ENCODE measurements at places on chromosomes 2 and 18.

DNA sequence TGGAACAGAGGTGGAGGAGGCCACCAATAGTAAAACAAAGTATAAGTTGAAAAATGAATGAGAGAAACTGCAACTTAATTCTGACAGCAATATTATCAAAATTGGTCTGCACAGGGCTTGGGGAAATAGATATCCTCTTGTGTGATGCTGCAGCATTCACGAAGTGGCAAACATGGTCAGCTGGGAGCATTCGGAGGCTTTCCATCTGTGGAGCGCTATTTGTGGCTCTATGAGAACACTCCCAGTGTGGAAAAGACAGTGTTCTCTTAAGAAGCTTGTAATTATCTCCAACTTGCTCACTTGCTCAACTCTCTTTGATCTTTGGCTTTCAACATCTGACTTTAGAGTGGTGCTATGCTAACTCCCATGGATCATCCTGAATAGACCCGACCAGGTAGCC, 3.1 kb upstream of the FLACC1 start:
- DNase-seq, result no peak

GRCh38 chr2:219991116-219991515, 363.7 kb downstream of the SLC4A3 start:
- no peak for DNase-seq

GRCh38 chr2:178265851-178266250, 71.5 kb downstream of the OSBPL6 start:
- no peak for DNase-seq

DNA sequence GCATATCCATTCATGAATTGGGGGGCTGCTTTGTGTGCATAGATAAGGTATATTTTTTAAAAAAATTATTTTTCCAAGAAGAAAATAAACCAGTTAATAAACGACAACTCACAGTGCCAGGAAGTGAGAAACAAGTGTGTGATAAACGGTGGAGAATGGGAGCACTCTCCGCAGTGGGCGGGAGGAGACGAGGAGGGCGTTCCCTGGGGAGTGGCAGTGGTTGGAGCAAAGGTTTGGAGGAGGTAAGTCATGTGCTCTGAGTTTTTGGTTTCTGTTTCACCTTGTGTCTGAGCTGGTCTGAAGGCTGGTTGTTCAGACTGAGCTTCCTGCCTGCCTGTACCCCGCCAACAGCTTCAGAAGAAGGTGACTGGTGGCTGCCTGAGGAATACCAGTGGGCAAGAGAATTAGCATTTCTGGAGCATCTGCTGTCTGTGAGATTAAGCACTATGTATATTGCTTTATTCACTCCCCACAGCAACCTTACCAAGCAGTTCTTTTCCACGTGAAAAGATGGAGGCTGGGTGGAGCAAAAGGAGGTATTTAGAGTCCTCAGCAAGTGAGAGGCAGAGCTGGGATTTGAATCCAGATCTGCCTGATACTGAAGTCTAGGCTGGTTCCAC, 27.0 kb upstream of the CASP8 start:
- peak; percentile 98 for DNase-seq

DNA sequence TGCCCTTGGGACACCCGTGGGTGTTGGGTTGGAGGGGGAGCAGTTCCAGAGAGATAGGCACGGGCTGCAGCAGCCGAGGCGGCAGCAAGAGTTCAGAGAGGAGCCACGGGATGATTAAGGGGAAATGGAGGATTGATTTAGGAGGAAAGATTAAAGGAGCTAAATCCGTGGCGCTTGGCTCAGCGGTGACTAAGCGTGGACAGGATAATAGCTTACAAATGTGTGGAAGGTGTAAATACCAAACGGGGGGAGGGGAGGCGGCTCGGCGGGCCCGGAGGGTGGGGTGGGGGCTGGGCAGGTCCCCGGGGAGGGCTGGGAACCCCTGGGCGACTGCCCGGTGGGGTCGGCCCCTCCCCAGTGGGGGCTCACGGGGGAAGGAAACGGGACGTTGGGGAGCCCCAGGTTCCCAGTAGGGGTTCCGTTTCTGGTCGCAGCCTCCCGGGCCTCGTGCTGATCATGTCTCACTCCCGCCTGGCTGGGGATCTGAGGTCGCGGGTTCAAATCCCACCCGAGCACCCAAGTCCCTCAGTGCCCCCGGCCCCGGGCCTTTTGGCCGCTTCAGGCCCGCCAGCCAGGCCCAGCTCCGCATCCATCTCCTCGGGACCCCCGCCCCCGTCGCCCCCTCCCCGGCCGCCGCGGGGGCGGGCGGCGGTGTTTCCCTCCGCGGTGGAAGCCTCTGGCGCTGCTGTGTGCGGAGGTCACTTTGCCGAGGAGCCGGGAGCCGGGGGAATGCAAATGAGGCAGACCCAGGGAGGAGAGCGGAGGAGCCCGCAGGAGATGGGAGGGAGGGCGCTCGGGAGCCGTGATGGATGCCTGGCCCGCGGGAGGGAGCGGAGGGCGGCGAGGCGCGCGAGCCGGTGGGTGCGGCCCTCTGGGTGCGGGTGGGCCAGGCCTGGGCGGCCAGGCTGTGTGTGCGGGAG, 8.1 kb downstream of the ASIC4 start:
- DNase-seq, result peak; percentile 50

DNA sequence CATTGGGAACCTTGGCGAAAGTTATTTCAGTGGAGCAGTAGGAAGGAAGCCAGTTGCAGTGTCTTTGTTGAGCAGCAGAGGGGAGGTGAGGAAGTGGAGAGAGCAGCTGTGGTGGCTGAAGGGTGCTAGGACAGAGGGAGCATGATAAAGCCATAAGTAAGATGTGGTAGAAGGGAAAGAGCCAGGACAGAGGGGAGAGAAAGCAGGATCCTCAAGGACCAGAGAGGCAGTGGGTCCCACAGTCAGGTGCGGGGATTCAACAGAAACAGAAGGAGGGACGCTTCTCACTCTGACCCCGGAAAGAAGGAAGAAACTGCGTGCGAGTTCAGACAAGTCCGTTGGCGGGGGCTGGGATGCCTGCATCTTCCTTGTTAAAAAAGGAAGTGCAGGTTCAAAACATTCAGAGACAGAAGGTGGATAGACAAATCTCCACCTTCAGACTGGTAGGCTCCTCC, at the start of gene CXCR2:
Gene CXCR2 (plus strand): TSS at position 403 of the 455 bp plus-strand sequence. CDS start 8,774 bp downstream, outside the sequence.
- peak; percentile 61 for DNase-seq

DNA sequence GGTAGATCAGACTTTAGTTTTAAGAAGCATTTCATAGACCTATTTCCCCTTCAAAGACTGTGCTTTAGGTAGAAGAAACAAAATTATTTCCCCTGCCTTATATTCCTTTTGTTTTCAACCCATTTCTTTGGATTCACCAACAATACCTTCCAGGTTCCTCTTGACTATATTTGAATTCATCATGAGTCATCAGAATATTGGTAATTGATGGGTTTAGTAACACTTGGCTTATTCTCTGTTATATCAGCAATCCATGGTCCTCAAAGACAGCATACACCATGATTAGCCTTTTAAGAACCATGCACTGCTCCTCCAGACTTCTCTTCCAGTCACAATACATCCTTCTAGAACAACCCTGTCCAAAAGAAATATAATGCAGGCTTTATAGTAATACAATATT, 83.0 kb upstream of the NOSTRIN start:
- no peak for DNase-seq

DNA sequence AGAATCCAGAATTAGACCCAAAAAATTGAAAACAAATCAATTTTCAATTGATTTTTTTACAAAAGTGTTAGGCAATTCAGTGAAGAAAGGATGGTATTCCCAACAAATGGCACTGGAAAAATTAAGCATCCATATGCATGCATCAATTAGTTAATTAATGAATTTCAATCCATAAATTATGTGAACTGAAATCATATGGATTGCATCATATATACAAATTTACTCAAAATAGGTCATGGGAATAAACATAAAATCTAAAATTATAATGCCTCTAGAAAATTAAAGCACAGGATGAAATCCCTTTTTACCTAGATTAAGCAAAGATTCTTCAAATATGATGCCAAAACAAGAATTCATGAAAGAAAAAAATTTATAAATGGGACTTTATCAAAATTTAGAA, 213.9 kb upstream of the KLHL29 start:
- DNase-seq, result no peak

- DNase-seq, result peak; percentile 43
These were observed 33.1 kb upstream of the REG3G start for GRCh38 chr2:78992451-78992806.

- peak; percentile 22 for DNase-seq
These were observed 43.7 kb downstream of the MEX3C start for GRCh38 chr18:51153659-51154371.

GRCh38 chr18:26046419-26047077, 43.9 kb downstream of the SS18 start:
- DNase-seq, result no peak

DNA sequence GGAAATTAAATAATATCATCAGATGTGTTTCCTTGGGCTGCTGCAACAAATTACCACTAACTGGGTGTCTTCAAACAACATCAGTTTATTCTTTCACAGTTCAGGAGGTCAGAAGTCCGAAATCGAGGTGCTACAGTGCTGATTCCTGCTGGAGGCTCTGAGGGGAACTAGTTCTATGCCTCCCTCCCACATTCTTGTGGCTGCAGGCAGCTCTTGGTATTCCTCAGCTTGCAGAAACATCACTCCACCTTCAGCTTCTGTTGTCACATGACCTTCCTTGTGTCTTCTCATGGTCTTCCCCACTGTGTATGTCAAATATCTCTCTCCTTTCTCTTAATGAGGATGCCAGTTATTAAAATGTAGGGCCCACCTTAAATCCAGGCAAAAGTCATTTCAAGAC, 29.3 kb upstream of the DCC start:
- DNase-seq, result no peak

DNA sequence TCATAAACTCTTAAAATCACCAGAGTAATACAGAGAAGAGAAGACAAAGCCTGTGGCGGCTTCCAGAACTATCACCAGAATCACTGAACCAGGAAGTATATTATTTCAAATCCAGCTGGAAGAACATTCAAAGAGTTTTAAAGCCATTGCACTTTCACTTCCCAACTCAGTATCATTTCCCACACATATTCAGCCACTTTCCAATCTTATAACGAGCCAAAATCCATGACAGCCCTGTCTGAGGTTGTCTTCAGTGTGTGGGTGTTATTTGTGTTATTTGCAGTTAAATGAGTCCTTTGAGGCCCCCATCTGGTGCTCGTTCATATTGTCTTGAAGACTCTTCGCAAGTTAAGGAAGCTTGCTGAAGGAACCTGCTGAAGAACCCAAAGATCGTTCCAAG, 559.9 kb downstream of the TSN start:
- DNase-seq, result peak; percentile 4

DNA sequence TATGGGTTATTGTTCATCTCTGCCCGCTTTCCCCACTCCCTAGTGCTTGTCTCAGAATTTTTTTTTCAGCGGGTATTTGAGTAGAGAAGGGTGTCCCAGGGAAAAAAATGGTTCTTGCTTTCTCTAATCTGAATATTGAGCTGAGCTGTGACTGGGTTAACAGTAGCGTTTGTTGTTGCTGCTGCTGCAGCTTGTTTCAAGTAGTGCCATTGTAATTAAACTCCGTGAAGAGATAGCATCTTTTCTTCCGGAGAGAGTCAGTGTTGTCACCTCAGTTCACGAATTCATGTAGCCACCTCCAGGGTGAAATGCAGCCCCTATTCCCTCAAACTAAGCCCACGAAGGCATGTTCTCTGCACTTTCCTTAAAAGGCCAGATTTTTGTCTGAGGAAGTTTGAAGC, 1.5 kb upstream of the AAK1 start:
- DNase-seq, result peak; percentile 66

- no peak for DNase-seq
These were observed 294.2 kb downstream of the DYSF start for GRCh38 chr2:71747559-71747958.

DNA sequence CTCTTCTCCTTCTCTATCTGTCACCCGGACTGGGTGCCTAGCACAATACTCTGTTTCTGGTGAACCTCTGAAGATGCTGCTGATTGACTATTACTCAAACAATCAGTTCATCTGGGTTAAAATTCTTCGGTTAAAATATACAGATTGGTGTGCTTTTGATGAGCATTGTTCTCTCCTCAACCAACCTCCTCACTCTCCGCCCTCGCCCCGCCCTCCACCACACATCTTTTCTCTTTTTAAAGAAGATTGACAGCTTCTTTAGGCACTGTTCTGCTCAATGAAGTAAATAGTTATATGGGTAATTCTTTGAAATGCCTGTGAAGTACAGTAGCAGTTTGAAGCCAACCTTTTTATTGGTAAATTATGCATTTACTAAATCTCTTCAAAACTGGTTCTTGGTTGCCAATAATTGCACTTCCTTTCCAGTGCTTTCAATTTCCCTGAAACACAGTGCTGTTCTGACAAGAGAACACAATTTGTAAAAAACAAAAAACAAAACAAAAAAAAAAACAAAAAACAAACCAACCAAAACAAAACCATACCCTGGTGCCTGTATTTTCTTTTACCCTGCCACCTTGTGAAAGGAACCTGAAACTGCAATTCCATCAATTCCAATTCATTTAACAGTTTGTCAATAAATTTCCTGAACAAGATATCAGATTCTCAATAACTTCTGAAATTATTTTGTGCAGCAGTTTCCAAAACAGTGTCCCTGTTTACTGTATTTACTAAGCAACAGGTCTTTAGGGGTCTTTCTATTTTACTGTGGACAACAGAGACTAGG, 188.6 kb downstream of the LRP1B start:
- DNase-seq, result peak; percentile 1

DNA sequence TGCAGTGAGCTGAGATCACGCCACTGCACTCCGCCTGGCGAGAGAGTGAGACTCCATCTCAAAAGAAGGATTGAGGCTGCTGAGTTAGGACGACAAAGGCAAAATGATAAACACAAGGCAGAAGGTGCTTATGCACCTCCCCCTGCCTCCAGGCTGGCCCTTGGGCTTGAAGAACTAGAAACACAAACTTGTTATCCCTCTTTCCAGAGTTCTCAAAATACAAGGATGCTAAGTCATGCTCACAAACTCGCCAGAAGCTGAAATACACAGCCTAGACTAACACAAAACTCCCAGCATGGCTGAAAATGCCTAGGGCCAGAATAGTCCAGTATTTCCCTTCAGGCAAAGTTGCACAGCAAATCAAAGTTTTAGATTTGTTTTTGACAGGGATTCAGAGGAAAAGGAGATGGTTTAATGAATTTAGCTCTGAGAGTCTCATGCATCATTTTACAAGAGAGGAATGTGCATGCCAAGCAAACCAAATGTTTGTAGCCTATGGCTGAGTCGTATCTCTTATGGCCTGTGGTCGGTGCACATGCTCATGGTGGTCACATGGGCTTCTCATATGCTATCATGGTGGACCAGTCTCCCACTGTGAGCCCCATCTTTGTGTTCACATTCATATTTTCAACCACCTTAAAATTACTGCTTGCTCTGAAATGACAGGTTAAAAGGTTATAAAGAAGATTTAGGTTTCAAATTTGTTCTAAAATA, 16.2 kb upstream of the MREG start:
- DNase-seq, result no peak

GRCh38 chr2:73267008-73267407, 17.3 kb downstream of the FBXO41 start:
- no peak for DNase-seq

GRCh38 chr2:46873604-46874068, 42.0 kb downstream of the MCFD2 start:
- DNase-seq, result peak; percentile 61

Data from hematopoietic multipotent progenitor cell treated with erythropoietin and hydrocortisone succinate and interleukin-3 and kit ligand, for 6 days (in vitro differentiated cells).